CD4-positive, alpha-beta T cell treated with Interferon gamma for 1 hour (primary cell): ENCODE measurements at places on chromosomes 3 and 15.

DNA sequence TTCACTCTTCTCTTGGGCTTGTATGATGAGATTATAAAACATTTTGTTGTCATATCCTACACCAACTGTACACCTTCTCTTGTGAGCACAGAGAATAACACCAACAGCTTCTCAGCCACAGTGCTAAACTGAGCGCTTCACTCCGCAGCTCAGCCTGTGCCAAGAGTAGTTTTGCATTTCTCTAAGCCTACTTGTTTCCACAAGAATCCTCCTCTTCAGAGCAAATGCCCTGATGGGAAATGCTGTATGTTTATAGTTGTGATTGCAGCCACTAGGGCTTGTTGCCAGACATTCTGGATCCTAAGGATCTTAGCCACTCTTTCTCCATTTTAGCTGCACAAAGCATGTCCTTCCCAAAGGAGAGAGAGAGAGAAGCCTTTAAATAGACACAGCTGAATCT lies 138.8 kb upstream of the PLXND1 start:
- no peak for DNase-seq

- DNase-seq, result no peak
Observed at GRCh38 chr3:177069514-177070329, 127.6 kb downstream of the TBL1XR1 start.

DNA sequence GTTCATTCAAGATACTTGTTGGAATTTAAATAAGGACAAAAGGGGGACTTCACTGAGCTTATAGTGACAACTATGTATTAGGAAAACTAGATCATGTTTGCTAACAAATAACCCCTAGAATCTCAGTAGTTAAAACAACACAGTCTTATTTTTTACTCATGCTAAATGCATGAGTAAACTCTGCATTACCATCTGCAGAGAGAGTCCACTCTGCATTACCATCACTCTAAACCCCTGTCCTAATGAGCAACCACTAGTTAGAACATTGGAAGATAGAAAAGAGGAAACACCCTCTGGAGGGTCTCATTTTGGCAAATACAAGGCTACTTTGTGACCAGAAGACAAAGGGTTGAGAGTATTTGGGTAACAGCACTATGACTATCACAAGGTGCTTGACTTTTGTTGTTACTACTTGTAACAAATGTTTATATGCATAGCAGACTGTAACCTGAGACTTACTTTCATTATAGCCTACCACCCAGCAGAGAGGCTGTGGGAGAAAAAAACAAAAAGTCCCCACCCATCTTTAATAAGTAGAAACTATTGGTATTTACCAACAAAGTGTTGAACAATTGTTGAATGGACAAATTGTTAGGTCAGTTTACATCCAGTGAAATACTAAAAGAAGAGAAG lies 99.1 kb downstream of the OXSM start:
- no peak for DNase-seq

GRCh38 chr15:79431636-79432344 lies at the start of gene MINAR1:
TSS of gene MINAR1 (plus strand) at chr15:79432336. CDS start at chr15:79456148, 23,812 bp downstream.
- DNase-seq, result no peak

DNA sequence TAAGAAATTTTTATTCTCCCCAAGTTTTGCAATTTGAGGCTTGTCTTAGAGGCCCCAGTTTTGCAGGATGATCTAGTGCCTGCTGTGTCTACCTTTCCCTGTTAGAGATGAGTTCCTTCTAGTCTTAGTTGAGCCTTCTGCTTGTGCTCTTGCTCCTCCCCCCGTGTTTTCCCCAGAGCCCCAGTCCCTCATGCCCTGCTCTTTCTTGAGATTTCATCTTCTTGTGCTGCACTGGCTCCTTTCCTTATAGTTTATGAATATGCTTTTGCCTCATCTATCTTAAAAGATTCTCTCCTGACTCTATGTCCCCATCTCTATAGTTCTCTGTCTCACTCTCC lies 4.7 kb downstream of the GAP43 start:
- no peak for DNase-seq

DNA sequence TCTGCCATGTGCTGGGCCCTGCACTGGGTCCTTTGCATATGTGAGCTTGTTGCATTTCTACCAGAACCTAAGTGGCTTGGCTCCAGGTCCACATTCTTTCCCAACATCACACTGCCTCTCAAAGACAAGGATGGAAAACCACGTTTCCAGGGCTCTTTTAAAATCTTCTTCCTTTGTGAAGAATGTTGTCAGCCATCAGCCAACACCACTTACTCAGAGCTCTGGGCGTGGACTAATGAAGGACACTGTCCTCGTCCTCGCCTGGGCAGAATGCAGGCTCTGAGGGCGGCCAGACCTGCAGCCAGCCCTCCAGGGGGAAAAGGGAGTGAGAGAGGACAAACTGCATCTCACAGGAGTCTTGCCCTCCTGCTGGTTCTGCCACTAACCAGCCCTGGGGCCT lies 49.7 kb downstream of the MAGEF1 start:
- no peak for DNase-seq

GRCh38 chr3:101962055-101962454 lies 112.7 kb downstream of the NFKBIZ start:
- no peak for DNase-seq
